ENCODE measurements at places on chromosomes 4 and X.

GRCh38 chrX:107480272-107480671 lies 30.8 kb downstream of the FRMPD3 start:
- no peak for DNase-seq

DNA sequence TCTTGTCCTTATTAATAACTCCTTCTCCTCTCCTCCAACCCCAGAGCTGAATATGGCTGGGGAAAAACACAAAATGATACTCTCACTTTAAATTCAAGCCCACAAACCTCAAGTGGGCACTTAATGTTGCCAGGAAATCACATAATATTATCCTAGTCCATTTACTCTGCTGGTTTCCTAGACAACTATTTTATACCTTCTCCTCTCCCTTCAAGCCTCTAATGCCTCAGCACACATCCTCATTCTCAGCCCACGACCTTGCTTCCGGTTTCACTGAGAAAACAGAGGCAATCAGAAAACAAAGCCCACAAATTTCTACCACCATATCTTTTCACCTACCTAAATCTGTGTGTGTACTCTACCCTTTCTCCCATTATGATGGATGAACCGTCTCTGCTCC lies 12.1 kb upstream of the CLCN5 start:
- no peak for DNase-seq

- no peak for DNase-seq
Observed at GRCh38 chr4:24971192-24971591, 58.4 kb upstream of the CCDC149 start.

DNA sequence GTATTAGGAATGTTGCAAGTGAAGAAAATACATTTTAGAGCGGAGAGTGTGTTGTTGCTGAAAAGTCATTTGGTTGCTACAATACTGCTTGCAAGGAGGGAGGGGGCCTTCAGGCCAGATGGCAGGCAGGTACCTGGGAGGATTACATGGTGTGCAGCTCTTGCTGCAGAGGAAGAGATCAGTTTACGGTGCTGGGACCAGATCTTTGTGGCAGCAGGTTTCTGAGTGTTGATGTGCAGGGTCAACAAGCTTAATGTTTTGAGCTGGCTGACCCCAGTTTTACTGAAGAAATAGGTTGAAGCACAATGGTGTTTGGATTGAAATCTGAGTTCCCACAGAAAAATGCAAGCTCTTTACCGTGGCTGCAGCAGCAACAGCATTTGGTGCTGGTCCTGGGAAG lies 96.4 kb upstream of the DDIT4L start:
- DNase-seq, result peak; percentile 26

DNA sequence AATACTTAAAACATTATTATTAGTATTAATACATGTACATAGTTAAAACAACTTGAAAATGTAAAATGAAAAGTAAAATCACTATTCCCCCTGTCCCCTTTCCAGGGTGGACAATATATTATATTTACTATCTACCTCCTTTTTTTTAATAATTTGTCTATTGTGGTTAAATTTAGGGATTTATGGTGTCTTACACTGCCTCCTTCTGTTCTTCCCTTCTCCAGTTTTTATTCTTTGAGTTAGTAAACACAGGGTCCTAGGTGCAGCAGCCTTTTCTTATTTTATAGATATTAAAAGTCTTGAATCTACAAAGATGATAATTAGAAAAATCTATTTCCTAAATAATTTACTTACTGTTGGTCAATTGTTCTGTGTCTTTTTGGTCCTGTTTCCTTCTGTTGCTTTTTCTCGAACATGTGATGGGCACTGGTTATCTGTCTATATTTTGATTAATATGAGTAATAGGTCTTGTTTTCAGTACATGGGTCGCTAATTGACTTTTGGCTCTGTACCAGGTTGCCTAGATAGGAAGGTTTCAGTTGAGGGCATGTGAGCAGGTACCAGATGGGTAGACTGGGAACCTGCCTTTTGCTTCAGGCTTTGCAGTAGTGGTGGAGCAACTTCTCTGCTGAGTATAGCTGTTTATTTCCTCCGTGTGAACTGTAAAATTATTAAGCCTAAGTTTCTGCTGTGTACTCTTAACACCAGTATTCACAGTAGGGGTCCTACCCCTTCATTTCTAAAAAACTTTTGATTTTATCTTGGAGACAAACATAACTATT lies 1.1 kb downstream of the NUDT9 start:
- peak; percentile 38 for DNase-seq

GRCh38 chrX:154310616-154311536 lies 15.3 kb downstream of the TKTL1 start:
- DNase-seq, result no peak

GRCh38 chr4:181020456-181020855 lies 1222.7 kb upstream of the TENM3 start:
- no peak for DNase-seq

GRCh38 chrX:99394456-99394855 lies 1015.6 kb downstream of the PCDH19 start:
- DNase-seq, result no peak

DNA sequence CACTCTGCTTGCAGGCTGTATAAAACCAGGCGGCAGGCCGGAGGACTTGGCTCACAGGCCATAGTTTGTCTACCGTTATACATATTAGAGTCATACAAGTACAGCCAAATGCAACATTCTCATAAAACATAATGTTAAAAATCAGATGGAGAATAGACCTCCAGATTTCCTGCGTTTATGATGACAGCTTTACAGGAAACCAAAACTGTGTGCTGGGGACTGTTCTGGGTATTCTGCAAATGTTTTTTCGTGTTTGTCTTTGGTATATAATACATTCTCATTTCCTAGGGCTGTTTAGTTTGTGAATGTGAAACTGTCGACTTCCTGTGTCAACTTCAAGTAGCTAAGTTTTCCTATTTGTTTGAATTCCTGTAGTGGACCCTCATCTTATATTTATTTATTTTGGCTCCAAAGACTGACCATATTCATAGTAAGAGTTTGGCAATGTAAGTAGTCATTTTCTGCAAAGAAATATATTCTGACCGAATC lies 79.5 kb upstream of the FAM9C start:
- no peak for DNase-seq

- no peak for DNase-seq
Observed at GRCh38 chr4:152478461-152479237, 57.2 kb downstream of the FBXW7 start.

DNA sequence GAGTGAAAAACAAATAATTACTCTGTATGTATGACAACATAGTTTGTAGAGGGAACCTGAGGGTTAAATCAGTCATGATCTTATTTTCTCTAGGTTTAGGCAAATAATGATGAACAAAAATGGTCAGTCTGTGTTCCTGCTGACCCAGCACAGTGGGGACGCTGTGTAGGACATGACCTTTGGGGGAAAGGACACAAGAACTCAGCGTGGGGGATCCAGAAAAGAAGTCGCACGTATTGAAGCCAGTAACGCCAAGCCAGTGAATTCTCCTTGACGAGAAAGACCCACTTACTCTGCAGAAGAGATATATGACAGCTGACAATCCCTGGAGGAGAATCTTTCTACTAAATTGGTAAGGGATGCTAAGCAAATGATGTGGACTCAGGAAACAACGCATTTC lies 36.6 kb downstream of the HELT start:
- no peak for DNase-seq

DNA sequence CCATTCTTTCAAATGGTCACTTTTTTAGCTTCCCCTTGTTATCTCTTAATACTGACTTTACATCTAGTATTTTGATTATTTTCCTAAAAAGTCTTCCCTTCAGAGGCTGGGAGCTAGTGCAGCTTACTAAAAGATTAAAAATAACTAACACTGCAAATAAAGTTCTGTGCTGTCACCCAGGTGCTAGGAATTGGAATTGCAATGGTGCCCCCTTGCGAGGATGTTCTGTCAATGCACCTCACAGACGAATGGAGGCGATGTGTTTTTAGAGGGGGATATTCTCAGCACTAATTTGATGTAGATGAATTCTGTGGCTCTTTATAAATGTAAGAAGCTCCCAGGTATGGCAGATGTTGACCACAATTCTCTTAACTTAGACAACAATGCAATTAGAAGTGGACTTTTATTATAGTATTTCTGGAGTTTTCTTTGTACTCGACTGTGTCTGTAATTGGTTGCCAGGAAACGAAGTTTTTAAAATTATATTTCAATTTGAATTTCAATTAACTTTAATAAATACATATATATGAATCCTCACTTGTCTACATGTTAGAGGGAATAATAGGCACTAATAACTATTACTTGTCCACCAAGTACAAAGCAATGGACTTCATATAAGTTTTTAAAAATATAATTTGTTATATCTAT lies 22.0 kb upstream of the SMIM31 start:
- no peak for DNase-seq

- no peak for DNase-seq
Observed at GRCh38 chrX:150621652-150622051, 53.2 kb downstream of the MTM1 start.
